ENCODE measurements at places on chromosomes 7 and 10. TPM values are rescaled to one million over a fixed set of nuclear protein-coding genes. Genes with fewer than 3 reads are reported as not detected.

DNA sequence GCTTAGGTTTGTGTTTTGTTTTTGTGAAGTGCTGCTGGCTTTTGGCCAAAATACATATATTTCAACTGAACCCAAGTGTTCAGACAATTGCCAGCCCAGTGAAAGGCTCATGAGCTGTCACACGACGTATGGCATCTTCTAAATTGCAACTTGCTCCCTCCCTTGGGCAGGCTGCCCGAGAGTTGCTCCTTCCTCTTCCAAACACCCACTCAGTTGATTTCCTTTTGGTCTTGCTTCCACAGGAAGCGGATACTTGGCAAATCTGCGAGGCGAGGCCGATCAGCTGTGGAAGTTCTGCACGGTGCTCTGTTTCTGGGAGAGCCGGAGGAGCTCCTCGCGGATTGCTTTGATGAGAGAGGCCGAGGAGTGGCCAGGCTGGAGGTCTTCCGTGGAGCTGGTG is 39.6 kb upstream of the ATP6V0A4 start:
- no peak for DNase-seq

- DNase-seq = no peak
Observed at GRCh38 chr7:24817339-24817738, 60.1 kb upstream of the GSDME start.

Gene INMT
- total RNA-seq = 0.38 TPM

DNA sequence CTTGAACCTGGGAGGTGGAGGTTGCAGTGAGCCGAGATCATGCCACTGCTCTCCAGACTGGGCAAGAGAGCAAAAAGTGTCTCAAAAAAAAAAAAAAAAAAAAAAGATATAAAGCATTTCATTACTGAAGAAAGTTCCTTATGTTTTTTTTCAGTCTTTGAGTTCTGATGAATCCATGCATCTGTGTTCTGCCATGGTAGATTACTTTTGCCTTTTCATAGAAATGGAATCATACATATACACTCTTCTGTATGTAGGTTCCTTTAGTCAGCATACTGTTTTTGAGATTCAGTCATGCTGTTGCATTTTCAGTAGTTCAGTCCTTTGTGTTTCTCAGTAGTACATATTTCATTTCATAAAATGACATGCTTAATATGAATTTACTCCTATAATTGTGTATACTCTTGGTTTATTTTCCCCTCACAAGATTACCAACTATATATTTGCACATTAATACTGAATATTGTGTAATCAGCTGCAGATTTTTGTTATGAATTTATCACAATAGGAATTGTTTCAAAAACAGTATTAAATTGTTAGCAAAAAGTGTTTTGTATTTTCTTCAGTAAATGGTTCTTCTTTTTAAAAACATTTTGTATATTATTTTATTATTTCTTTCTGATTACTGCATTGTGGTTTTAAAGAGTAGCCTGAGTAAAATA is 2.8 kb upstream of the ZNF777 start:
- DNase-seq = no peak
